ENCODE measurements at places on chromosomes 2 and 18.

- DNase-seq: no peak
These were observed at the start of gene NOL4 for GRCh38 chr18:34224423-34225217. NOL4 (minus strand) TSS chr18:34224913; CDS start chr18:34223253, 1,660 bp downstream.

- no peak for DNase-seq
These were observed 549 bp downstream of the MRPL35 start for GRCh38 chr2:86199834-86200177.

GRCh38 chr18:36505665-36506064 lies 208.2 kb downstream of the FHOD3 start:
- no peak for DNase-seq

DNA sequence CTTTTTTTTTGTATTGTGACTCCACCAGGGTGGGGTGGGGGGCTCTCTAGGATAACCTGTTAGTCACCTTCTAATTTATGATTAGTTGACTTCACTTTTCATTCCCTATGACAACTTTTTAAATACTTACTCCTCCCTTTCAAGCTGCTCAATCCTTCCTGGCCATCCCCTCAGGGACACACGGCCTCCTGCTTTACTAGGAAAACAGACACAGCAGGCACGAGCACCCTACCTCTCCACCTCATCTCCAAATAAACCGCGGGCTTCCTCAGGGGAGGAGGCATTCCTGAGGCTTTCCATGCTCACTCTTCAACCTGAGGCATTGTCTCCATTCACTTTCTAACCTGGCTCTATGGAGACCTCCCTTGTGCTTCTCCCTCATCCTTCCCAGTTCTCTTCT lies 33.0 kb downstream of the B4GALT6 start:
- DNase-seq: no peak

DNA sequence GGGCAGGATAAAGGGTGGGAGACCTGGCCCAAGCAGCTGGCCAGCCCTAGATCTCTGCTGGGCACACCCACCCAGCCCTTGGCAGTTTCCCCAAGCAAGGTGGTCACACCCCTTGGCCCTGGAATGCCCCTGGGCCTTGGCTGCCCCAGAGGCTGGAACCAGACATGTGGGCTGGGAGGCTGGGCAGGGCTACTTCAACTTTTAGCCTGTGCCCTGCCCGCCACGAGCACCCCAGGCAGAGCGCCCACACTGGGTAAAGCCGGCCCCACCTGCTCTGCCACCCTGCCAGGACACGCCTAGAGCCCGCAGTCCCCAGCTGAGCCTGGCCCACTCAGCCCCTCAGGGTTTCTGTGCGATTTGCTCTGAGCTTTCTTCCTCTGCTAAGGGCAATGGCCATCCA lies 119.7 kb upstream of the SMAD2 start:
- DNase-seq: no peak

Measured in CD4-positive, alpha-beta T cell treated with Interleukin-12 subunit alpha and Interleukin-12 subunit beta, for 1 hour (primary cell).